ENCODE measurements at places on chromosomes 7 and 10. TPM values are rescaled to one million over a fixed set of nuclear protein-coding genes. Genes with fewer than 3 reads are reported as not detected.

Gene COBL
- total RNA-seq, result not detected

Gene SPDYE2
- not detected for total RNA-seq

Gene C10orf143
- 0.13 TPM for total RNA-seq

Gene CCDC186
- total RNA-seq, result 10.7 TPM

Gene NYAP1
- total RNA-seq, result 2.3 TPM

Gene ZDHHC16
- 42.0 TPM for total RNA-seq

Gene IL6
- 62.2 TPM for total RNA-seq

Gene HOXA1
- total RNA-seq, result 0.52 TPM

Gene WNT8B
- total RNA-seq, result not detected

Gene SNX10
- not detected for total RNA-seq

Gene CTTNBP2
- total RNA-seq, result 1.2 TPM

Gene NOD1
- 7.7 TPM for total RNA-seq

Gene HGF
- total RNA-seq, result 51.1 TPM

Gene CUBN
- 3.4 TPM for total RNA-seq
